NCI-H1417 (cell line): ENCODE measurements at places on chromosomes 16 and 17.

DNA sequence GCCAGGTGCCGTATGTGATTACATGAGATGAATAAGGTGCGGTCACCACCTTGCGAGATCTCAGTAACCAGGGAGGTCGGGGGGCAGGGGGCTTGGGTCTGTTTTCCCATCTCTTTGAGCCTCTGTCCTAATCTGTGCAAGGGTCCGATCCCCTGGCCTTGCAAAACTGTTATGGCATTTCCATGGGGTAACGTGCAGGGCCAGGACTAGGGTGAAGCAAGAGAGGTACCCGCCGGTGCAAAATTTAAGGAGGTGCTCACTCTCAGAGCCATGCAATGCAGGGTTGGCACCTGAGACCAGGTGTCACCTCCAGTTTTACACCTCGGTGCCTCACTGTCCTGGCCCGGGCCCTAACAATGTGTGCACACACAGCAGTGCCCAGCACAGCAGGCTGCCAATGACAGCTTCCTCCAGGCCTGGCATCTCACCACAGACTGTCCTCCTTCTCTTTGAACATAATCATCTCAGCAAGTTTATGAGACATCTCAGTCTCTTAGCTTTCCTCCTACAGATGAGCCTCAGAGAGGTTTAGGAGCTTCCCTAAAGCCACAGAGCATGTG, 43.6 kb downstream of the C16orf95 start:
- DNase-seq, result no peak

- peak; percentile 38 for DNase-seq
These were observed 43.5 kb downstream of the TBX21 start for GRCh38 chr17:47776330-47777197.

DNA sequence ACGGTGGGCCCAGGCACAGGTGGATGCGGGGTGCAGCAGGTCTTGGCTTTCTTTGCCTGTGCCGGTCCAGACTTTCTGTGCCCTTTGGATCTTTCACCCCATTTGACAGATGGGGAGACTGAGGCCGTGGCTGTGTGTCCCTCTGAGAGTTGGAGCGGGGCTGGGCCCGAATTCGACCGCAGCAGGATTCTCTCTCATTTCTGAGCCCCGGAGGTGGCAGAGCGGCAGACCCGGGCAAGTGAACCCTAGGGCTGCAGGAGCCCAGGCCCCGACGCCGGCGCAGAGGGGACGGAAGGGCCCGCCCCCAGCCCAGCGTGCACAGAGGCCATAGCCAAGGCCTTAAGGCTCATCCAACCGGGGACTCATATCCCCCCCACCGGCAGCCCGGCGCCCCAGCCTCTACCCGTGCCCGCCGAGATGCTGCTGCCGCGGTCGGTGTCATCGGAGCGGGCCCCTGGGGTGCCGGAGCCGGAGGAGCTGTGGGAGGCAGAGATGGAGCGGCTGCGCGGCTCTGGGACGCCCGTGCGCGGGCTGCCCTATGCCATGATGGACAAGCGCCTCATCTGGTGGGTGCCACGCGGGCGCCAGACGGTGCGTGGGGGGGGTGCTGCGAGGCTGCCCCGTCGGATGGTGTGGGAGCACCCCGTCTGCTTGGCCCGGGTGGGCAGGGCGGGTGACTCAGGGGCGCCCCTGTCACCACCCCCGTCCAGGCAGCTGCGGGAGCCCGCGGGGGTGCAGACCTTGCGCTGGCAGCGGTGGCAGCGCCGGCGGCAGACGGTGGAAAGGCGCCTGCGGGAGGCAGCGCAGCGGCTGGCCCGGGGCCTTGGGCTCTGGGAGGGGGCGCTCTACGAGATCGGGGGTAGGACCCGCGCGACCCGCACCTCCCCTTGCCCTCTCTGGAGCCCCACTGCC, 857 bp downstream of the TMC8 start:
- peak; percentile 33 for DNase-seq

GRCh38 chr16:78072275-78072674, 27.2 kb upstream of the WWOX start:
- peak; percentile 3 for DNase-seq

- DNase-seq, result no peak
These were observed 361.0 kb downstream of the WWOX start for GRCh38 chr16:78460428-78460827.

DNA sequence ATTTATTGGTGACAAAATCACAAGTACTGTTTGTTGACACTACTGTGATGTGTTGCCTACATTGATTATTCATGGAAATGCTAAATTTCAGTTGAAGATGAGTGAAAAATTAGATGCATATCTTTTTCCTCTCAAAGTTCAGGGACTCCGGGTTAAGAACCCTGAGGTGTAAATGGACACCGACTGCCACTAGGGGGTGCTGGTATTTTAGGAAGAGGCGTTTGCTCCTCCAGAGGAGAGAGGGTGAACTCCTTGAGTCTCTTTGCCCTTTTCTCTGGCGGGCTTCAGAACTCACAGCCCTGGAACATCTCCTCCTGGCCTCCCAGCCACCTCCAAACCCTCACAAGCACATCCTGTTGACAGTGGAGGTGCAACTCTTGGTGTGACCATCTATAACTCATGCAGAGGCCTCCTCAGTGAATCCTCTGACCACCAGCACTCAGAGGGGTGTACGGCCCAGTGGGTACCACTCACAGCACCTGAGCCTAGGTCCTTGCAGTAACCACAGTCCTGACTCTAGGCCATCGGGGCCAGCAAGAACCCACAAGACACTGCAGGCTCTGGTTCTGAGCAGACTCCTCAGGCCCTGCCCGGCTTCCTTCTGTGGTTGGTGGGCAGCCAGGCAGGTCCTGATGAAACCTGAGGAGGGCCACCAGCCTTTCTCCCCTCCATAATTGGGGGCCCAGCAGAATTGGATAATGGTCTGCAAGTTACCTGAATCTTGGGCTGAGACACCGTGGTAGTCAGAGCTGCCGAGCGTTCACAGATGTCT, 26.2 kb upstream of the PIK3R5 start:
- peak; percentile 13 for DNase-seq
